ENCODE measurements at places on chromosomes 1 and 21.

- peak; percentile 5 for DNase-seq
Observed at GRCh38 chr1:51203121-51203873, 32.8 kb upstream of the RNF11 start.

- no peak for DNase-seq
Observed at GRCh38 chr1:21721295-21721985, 52.3 kb upstream of the RAP1GAP start.

- peak; percentile 84 for DNase-seq
Observed at GRCh38 chr1:24925082-24925779, 4.8 kb downstream of the RUNX3 start.

- no peak for DNase-seq
Observed at GRCh38 chr1:193411714-193412113, 225.3 kb upstream of the B3GALT2 start.

DNA sequence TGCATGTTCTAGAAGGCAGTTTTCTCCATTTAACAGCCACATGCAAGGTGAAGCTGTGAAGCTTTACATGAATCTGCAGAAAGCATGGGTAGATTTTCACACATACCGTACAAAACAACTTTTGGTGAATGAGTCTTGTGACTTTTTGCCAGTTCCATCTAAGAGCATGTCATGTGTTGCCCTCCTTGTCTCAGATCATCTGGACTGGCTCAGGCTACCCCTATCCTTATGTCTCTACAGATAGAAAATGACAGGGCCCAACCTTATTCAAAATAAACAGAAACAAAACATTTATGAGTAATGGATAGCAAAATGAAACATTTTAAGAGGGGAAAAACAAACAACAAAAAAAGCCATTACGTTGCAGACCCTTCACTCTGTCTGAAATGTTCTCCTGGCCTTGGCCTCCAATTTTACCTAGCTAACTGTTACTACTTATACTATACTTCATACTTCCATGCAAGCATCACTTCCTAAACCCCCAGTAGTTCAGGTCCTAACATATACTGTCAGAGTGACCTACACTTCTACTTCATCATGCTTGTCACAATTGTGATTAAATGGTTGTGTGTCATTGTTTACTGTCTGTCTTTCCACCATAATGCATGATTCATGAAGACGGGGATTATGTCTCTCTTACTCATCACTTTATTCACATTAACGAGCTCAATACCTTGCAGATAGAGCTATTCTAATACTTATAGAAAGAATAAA lies 39.0 kb downstream of the LRRC8C start:
- DNase-seq = no peak

GRCh38 chr1:106459418-106459817 lies 597.1 kb upstream of the PRMT6 start:
- no peak for DNase-seq
